Vagina (tissue), 2 donors: ENCODE measurements at places on chromosomes 13 and 19.

DNA sequence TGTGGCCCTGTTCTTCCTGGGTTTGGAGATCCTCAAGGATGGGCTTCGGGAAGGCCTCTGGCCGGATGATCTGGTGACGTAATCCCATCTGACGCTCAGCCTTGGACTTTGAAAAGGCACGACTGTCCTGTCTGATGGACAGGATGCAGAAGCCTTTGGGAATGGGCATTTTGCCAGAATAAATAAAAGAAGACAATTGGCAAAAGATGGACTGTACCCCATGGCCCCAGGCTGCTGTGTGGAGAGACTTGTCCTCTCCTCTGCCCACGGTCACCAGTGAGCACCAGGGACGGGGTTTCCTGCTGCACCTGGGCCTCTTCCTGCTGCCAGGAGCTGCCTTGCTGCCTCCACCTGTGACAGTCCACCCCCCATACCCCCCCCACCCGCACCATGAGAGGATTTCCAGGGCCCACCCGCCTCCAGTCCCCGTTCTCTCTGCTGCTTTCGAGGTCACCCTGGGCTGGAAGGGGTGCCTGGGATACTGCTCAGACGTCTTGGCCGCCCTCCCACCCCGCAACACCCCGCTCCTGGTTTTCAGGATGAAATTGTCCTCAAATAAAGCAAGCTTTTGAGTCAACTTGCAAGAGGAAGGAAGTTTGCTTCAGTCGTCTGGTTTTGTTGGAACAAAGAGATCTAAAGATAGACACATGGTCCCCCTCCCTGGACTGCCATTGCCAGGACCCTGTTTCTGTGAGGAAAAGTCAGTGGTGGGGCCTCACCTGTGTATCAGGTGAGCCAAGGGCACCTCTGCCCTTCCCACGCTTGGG, 40.9 kb downstream of the MCF2L start:
- no peak for DNase-seq

DNA sequence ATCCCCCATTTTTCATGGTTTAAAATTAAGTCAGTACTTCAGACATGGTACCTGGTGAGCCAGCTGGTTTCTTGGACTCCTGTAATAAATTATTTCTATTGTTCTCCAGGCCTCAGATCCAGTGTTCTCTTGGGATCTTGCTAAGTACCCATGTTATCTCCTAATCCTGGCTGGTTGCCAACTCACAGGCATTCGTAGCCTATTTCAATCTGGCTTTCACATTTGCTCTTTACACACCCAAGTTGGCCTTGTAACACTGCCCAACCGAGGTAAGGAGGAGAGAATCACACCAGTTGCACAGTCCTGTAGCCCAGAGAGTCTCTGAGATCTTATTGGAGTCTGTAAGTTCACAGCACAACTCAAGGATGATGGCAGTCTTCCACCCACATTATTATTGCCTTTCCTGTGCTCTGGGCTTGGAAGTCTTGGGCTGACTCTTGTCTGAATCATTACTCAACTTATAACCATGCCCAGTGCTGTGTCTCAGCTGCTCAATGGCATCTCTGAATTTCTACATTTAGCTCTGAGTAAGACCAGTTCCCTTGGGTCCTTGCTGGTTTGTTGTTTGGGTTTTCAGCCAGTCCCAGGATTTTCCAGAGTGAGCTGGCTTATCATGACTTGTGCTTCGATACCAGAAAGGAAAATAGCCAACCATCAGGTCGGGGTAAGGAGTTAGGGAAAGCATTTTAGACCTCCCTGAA, 76.6 kb upstream of the KLF12 start:
- DNase-seq: no peak

DNA sequence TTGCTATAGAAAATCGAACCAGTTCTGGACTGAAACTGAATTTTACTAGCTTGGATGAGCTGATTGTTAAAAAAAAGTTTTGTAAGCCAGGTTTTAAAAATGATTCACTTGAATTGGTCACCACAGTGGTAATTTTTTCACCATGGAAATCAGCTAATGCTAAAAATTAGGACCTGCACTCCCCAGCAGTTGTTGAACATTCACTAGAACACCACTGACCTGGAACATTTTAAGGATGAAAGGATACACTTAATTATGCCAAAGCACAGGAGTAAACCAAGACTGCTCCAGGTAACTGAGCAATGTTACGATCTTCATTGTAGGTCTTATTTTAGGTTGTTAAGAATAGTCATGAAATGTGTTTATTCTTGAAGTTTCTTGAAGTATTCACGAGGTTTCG, 1342.6 kb upstream of the SPRY2 start:
- no peak for DNase-seq

- DNase-seq: no peak
Measured at GRCh38 chr19:55857149-55857548, 20.8 kb downstream of the NLRP4 start.

GRCh38 chr13:48624016-48624415, 29.7 kb upstream of the CYSLTR2 start:
- no peak for DNase-seq

GRCh38 chr13:72648513-72649065, 78.8 kb downstream of the MZT1 start:
- DNase-seq: no peak
